ENCODE measurements at places on chromosomes 7 and 10.

- DNase-seq: no peak
These were observed 236.4 kb downstream of the PRPF18 start for GRCh38 chr10:13823096-13823708.

GRCh38 chr7:2251841-2252771, 10.1 kb downstream of the NUDT1 start:
- DNase-seq: no peak

DNA sequence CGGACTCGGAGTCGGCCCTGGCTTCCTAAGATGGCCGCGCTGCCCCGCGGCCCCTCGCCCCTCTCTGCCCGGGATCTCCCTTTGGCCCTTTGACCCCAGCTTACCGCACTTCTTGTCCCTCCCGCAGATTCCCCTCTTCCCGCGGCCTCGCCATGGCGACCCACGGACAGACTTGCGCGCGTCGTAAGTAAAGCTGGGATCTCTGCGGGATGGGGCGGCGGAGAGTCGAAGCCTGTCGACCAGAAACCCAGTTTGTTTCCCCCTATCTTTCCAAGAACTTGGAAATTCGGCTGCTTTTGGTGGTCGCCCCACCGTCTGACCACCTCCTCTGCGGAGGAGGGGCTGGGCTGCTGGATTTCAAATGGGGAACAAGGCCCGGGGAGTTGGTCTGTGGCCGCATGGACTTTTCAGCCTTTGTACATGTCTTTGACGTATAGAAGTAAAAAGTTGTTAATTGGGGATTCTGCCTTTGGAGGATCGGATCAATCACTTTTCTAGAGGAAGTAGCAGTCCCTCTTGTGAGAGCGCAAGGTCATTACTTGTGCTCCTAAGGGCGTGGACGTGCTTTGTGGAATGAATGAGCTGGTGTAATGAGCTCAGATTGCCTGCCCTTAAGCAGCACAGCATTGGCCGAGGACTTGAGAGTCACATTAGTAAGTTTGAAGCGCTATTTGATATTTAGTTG, 553 bp downstream of the VDAC2 start:
- peak; percentile 41 for DNase-seq

GRCh38 chr10:35398908-35399307, 62.6 kb downstream of the CCNY start:
- no peak for DNase-seq

DNA sequence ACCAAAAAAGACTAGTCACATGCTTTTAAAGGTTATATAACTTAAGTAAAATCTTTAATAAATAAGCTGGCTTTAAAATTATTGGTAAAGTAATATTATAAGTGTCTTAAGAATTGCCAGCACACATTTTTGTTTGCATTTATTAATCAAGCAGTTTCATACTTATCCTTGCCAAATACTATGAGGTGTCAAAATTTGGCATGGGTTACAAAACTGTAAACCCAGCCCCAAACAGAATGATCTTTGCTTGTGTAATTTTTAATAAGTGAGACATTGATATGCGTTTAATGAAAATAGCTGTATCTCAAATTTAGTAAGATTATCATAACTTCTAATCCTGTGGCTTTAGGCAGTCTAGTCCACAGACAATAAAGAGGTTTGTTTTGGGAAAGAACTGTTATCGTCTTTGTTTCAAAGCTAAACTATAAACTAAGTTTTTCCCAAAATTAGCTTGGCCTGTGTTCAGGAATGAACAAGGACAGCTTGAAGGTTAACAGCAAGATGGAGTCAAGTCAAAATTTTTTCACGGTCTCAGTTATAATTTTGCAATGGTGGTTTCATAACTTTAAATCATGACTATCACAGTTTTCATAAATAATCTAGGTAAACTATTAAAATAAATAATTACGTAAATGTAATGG, 72.8 kb downstream of the ST8SIA6 start:
- DNase-seq: no peak

- DNase-seq: no peak
These were observed 745.1 kb upstream of the LRRTM3 start for GRCh38 chr10:66180581-66181318.

- peak; percentile 92 for DNase-seq
These were observed at the start of gene TAF3 for GRCh38 chr10:7818295-7819120. Gene TAF3 (plus strand): TSS chr10:7818505. CDS start chr10:7818710, 205 bp downstream.

GRCh38 chr7:142615508-142615907, 133.8 kb upstream of the PRSS1 start:
- DNase-seq: no peak

GRCh38 chr7:96995406-96996110, 9.8 kb upstream of the DLX6 start:
- DNase-seq: no peak

Measured in CD4-positive, alpha-beta T cell treated with Interferon alpha-2 for 1 hour (primary cell).